Right lung (tissue), 10 donors: ENCODE measurements at places on chromosomes 1 and 21.

GRCh38 chr1:224069138-224069537, 44.8 kb upstream of the FBXO28 start:
- no peak for DNase-seq

- DNase-seq: no peak
Measured at GRCh38 chr1:248834343-248834940, 3.6 kb upstream of the ZNF672 start.

GRCh38 chr1:5250336-5250735, 595.9 kb downstream of the AJAP1 start:
- DNase-seq: no peak

DNA sequence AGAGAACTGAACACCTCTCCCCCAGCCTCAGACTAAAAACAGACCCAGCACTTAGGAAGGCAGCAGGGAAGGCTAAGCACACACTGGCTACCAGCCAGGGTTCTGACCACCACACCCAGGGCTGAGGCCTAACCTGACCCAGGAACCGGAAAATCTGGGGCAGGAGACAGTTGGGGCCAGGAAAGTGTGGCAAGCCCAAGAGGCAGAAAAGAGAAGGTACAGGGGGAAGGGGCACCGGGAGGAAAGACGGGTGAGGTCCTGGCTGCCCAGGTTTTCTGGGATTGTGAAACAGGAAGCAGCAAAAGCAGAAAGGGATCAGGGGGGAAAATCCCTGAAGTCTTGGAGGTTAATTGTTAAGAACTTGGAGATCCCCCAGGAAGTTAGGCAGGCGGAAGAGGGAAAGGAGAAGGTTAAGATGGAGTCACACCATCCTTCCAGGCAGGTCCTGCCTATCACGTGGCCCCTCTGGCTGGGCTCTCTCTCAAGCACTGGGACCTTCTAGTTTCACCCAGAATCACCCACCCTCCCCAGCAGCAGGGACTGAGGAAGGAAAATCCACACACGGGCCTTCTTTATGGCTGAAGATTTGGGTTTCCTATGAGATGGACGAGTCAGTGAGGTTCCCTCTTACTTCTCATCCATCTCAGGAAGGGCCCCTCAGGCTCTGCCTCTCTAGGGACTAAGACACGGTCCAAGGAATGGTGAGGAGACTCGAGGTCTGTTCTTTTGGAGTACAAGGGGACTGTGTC, 2.6 kb downstream of the HDGF start:
- no peak for DNase-seq

- DNase-seq: no peak
Measured at GRCh38 chr1:43550598-43551246, 20.0 kb downstream of the PTPRF start.

GRCh38 chr1:169295425-169295824, 72.2 kb downstream of the NME7 start:
- no peak for DNase-seq

- no peak for DNase-seq
Measured at GRCh38 chr1:167621780-167622313, 8.2 kb upstream of the RCSD1 start.

DNA sequence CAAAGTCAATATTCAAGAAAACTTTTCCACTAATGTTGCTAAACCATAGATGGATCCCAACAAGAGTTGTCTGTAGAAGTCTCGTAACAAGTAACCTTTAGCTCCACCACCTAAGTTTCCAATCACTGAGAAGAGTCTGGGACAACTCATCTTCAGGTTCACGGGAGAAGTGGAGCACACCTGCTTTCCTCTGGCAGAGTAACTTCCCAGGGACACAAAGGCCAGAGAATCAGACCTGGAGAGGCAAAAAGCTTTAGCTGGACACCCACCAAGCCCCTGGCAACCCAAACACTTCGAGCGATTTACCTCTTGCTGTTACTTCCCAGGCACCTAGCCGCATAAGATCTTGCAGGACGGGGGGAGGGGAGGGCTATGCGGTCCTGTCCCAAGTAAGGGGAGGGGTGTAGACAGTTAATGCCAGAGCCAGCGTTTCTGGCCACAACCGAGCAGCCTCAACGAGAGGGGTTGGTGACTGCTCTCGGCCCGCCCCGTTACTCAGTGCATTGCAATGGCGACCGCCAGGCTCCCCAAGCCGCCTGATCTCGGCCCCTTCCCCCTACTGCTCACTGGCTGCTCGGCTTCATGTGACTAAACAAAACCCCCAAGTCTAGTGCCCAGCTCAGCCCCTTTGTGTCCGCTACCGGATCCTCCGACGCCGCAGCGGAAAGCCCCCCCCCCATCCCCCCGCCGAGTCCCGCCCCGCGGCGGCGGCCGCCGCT, 709 bp downstream of the ZNF644 start:
- DNase-seq: peak; percentile 74

DNA sequence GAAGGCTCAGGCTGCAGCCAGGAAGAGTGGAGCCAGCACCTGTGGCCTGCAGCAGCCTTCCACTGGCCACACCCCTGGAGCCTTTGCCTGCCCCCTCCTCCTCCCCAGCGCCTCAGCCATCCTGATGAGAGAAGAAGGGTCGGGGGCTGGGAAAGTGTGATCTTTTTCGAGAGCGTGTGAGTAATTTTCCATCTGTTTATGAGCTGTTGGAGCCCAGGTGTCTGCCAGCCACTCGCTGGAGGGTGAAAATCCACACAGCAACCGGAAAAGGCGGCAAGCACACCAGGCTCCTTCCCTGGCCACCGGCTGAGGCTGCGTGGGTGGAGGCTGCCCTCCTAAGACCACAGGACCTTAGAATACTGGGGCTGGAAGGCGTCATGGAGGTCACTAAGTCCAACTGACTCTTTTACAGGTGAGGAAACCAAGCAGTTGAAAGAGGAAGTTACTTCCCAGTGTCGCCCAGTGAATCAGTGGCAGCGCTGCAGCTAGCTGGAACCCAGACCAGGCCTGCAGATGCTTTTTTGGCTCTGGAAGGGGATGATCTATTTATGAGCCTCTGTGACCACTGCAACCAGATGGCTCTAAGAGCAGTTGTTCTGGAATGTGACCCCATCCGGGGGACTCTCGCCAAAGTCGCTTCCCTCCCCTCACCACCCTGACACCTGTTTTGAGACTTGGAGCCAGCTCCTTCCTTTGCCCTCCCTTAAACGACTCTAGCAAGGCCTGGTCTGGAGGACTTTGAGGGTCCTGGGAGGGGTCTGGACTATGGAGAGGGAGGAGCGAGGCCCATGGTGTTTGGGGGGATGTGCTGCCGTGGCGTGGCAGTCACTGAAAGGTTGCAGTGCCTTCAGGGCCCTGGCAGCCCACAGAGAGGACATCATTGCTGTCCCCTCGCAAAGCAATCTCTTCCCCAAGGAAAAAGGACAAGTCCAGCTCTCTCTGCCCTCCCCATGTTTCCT, 54.5 kb downstream of the LGR6 start:
- no peak for DNase-seq

GRCh38 chr1:25568090-25568833, 24.9 kb downstream of the LDLRAP1 start:
- no peak for DNase-seq

DNA sequence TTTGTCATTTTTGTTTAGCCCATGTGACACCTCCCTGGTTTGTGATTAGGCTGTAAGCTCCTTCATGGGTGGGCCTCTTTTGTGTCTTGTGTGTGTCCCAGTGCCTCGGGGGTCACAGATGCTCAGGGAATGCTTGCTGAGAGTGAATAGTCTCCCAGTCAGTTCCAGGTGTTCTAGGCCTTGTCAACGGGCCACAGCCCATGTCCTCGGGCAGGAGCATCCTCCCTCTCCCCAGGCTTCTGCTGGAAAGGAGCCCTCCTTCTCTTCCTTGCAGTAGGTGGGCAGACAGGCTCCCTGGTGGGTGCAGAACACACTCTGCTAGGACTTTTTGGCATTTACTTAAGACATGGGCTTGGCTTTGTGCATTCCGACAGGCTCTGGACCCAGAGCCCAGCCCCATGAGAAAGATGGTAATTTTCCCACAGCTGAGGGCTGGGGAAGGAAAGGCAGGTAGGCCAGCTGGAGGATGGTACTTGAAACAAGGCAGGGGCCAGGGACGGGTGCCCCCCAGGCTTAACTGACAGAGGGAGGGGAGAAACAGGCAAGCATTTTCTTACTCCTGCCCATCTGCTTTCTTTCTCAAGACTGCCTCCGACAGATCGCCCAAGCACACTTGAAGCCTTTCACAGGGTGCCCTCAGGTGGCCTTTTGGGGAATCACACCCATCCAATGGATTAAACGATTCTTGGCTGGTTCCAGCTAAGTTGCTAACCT, 7.1 kb upstream of the CPLANE2 start:
- DNase-seq: peak; percentile 79

GRCh38 chr1:27507960-27508665, 18.1 kb upstream of the WASF2 start:
- no peak for DNase-seq

DNA sequence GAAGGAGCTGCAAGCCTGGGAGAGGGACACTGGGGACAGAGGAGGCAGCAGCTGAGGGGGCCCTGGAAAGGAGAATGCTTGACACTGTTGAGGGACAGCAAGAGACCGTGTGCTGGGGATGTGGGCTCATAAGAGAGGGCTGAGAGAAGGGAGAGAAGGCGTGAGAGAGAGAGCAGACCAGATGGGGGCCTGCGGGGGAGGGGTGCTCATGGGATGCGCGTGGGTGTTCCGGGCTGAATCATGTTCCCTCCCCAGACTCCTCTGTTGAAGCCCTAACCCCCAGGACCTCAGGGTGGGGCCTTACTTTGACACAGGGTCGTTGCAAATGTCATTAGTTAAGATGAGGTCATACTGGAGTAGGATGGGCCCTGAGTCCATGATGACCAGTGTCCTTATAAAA, 40.8 kb downstream of the NTPCR start:
- DNase-seq: no peak

DNA sequence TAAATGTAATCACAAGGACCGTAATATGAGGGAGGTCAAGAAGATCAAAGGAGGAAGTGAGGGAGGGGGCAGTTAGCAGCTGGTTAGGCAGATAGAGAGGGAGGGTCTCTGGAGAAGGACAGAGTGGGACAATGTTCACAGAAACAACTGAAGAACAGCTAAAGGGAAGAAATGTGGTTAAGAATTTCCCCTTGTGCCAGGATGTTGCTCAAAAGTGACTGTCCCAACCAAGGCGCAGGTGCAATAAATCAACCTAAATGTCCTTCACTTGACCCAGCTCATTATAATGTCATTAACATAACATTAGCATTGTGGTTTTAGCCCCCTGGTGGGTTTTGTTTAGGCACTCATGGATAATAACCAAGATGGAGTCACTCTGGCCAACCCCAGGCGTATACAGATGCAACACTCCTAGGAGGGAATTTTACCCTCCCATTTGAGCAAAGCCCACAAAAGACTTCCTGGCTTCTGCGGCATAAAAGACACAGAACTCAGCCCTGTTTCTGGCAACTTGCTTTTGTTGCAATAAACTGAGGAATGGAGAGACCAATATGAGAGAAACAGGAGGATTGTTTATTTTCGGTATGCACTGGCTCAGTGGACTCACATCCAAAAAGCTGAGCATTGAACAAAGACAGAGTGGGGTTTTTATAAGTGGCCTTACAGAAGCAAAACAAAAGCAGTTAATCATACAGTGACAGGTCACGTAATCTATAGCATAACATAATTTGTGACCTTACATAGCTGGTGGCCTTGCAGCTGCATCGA, 7.3 kb upstream of the CA6 start:
- no peak for DNase-seq

DNA sequence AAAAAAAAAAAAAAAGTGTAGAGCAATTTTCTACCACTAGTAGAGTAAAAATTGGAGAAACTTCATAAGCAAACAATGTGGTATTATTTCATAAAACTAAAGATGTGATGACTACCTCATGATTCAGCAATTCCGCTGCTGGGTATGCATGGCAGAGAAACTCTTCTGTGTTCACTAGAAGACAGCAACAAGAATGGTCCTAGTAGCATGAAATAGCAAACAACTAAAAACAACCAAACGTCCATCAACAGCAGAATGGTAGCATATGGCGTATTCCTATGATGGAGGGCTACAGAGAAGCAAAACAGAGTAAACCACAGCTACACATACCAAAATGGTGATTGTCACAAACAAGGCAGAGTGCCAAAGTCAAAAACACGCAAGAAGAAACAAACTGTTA, 18.9 kb downstream of the HTR1D start:
- no peak for DNase-seq

DNA sequence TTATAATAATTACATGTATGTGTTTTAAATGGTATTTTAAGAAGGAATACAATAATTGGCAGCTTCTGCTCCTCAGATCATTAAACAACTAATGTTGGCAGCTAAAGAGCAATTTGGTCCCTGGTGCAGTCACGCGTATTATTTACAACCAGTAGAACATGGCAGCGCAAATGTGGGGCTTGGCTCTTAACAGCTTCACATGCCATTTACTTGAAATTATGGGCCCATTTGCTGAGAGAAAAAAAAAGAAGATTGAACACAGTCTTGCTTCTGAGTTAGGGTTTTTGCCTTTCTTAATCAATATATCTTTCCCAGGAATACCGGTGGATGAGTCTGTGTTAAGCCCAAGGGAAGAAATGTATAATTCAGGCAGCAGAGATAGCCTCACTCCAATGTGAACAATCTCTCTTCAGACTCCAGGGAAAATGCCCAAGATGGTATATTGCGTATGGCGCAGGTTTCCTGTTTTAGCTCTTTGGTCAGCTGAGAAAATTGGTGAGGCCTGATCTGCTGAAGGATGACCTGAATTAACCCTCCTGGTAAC, 174.5 kb downstream of the DISC1 start:
- DNase-seq: no peak

DNA sequence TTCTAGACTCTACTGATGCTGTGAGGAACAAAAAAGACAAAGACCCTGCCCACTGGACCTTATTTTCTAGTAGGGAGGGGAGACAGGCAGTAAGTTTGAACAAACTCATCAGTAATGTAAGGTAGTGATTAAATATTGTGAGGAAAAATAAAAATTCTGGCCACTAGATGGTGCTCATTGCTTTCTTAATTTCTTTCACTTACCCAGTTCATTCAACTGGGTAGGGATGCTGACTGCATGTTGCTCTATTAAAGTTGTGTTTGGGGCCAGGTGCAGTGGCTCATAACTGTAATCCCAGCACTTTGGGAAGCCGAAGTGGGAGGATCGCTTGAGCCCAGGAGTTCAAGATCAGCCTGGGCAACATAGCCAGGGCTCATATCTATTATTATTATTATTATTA, 6.3 kb upstream of the KYAT3 start:
- peak; percentile 61 for DNase-seq

- no peak for DNase-seq
Measured at GRCh38 chr1:82790556-82790955, 989.8 kb downstream of the ADGRL2 start.

DNA sequence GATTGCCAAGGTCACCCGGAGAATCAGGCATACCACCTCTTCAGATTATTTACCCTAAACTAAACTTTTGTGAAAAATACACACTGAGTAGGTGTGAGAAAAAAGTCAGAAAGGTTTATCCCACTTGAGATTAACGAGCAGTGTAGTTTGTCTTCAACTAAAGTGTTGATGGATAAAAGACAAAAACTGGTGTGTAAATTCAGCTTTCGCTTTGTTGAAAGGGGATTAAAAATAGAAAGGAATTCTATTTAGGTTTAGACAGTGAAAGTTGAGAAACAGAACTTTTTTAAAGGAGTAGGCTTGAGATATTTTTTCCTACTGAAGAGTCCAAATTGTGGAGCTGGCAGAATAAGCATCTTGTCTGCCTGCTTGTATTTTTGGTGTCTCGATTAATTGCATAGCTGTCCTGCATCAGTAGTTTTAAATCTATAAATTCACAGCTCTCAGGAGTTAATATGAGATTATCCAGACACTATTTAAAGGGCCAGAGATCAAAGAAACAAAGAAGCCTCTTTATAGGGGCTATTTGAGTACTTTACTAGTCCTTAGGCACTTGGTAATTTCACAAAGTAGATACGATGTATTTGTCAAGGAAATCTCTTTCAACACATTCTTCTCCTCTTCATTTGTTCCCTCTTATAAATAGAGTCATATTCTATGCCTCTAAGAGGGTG, 46.7 kb upstream of the RABGAP1L start:
- no peak for DNase-seq

- no peak for DNase-seq
Measured at GRCh38 chr1:17881761-17882160, 126.6 kb downstream of the ACTL8 start.
